Heart right ventricle (tissue), 16 donors: ENCODE measurements at places on chromosomes 11 and 22.

DNA sequence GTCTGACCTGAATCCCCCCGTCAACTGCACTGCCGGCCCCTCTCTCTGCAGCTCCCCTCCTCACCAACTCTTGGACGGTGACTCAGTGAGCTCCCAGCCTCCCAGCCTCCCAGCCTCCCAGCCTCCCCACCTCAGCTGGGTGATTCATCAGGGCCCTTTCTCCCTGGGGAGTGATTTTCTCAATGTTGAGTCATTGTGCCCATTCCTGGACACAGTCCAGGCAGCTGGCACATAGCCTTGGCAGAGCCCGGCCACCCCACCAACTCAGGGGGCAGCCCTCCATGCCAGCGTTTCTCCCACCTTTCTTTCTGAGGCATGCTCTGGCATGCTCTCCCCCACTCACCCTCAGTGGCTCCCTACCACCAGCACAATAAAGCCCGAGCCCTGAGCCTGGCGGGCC is 30.7 kb downstream of the PDE2A start:
- no peak for DNase-seq

DNA sequence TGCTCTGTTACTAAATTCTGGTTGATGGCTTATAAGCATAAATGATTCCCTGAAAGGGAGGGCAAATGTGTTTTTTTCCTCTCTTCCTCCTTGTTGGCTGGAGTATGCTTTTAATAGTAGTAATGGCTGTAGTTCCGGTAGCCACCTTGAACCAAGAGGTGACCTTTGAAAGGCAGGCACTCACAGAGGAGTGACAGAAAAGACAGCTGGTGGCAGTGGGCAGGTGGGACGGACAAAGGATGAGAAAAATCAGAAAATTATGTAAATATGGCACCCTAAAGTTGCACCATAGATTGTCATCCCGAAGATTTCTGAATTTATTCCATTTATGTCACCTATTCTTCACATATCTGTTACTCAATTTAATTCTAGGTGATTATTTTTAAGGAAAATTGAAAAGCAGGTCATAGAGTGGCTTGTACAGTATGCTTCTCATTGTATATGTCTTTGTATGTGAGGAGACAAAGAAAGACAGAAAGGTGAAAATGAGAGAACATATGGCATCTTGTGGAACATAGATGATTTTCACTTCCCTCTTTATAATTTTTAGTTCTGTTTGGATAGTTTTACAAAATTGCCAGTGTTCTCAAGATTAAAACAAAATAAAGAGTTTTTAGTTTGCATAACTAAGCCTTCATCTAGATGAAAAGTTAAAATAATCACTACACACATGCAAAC is 17.0 kb downstream of the CASP12 start:
- no peak for DNase-seq

GRCh38 chr11:2564008-2564530 is 119.3 kb downstream of the KCNQ1 start:
- DNase-seq = no peak

GRCh38 chr11:40388097-40388818 is 1071.2 kb downstream of the LRRC4C start:
- no peak for DNase-seq

GRCh38 chr11:77821349-77821851 is 456 bp downstream of the AAMDC start:
- no peak for DNase-seq

DNA sequence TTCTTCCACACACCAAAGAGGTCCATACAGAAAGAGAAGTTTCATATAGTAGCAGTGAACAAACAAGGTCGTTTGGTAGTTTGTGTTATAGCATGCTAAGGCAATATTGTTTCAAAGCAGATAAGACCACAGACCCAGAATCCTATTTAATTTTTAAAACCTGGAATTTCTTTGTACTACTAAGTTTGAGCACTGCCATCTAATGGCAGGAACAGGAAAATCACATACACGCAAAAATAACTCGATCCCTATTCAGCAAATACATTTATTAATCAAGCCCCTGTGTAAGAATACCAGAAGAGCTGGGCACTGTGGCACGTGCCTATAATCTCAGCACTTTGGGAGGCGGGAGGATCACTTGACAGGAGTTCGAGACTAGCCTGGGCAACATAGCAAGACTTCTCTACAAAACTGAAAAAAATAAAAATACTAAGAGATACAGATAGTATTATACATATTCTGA is 2.9 kb upstream of the BTBD10 start:
- no peak for DNase-seq

DNA sequence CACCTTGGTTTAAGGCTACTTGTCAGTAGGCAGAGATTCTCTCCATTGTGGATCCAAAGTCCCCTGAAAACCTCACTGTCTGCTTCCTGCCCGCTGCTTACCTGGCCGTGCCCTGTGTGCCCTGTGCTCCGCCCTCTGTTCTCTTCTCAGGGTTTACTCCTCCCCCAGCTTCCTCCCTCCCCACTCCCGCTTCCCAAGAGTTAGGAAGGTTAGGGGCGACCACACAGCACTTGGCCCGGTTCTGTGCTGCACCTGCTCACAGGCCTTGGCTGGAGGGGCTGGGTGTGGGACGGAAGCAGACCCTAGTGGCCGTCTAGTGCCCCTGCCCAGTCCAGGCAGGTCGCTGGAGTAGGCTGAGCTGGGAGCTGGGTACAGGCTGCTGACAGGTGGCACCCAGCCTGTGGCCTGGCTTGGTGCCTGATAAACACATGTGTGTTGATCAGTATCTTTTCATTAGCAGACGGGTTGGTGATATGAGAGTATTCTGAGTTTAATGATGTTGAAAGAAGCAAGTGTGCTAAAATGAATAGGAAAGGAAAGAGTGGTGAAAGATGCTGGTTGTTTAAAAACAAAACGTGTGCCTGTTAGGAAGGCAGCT is 40.5 kb downstream of the GRAMD4 start:
- DNase-seq = no peak

- DNase-seq = no peak
Observed at GRCh38 chr11:103946793-103947545, 89.5 kb upstream of the DDI1 start.

- no peak for DNase-seq
Observed at GRCh38 chr11:71466358-71466757, 13.4 kb downstream of the NADSYN1 start.

DNA sequence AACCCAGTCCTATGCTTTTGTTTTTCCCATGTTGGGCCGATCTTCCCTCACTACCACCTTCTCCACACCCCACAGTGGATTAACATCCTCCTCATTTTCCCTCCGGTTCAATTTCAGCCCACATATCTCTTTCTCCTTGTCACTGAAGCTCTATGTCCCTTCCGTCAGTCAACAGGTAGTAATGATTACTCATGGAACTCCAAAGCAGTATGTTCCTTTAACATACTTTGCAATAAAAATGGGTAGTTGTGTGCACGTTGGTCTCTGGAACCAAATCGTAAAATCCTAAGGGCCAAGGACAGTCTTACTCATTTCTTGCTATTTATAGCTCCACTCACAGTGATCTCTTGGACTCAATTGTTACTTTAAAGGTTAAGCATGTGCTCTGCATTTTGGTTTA is 20.2 kb downstream of the AMOTL1 start:
- DNase-seq = no peak

DNA sequence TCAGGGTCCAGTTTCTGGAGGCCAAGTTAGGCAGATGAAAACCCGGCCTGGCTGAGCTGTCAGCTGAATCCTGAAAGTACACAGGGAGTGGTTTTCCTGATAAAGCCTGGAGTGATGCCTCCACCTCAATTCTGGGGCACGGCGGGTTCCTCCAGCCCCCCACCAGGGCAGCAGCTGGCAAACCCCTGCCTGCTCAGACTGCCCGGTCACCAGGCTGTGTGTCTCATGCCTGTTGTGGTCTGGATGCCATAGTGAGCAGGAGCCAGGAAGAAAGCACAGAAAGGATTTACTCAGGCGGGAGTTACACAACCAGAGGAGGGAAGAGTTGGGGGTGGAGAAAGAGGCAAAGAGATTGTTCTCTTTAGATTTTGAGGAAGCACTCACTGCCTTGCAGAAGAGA is 119.9 kb upstream of the RASSF10 start:
- DNase-seq = peak; percentile 38

DNA sequence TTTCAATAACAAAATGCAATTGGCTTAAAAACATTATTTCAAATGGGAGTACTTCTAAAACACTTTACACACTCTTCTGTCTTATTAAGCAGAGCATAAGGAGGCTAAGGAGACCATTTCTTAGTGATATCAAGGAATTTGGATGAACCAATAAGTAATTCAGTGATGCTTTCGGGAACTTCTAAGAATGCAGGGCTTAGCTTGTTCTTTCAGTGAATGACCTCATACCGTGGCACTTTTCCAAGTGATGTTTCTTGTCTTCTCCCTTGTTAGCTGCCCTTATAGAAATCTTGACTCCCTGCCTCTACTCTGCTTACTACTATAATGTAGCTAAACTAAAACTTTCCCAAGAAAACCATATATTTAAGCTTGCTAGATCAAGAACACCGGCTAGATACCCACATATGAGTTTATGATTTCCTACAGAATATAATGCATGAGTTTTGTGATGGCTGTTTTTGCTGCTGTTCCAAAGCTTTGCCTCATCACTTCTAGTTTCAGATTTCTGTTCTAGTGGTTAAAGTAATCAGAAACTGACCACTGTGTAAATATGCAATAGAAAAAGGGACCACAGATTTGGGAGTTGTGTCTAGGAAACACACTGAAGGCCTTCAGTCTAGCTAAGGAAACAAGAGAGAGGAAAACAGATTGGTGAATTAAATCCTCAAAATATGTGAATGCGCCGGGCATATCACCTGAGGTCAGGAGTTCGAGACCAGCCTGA is 37.5 kb upstream of the STK33 start:
- no peak for DNase-seq

- no peak for DNase-seq
Observed at GRCh38 chr11:11252403-11252802, 100.6 kb downstream of the CSNK2A3 start.

DNA sequence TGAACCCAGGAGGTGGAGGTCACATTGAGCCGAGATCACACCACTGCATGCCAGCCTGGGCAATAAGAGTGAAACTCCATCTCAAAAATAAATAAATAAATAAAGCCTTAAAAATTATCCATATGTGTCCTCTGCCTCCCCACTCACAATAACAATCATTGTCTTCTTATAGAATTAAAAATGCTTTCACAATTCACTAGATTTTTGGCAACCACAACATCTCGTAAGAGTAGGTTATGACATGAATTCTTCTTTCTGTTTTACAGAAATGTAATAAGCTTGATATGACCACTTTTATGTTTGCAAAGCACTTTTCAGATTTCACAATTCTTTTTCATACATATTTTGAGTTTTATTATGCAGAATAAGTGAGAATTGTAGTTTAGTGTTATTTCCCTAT is 54.5 kb upstream of the HSPA8 start:
- no peak for DNase-seq

- no peak for DNase-seq
Observed at GRCh38 chr11:57752954-57753353, 1.3 kb upstream of the BTBD18 start.

DNA sequence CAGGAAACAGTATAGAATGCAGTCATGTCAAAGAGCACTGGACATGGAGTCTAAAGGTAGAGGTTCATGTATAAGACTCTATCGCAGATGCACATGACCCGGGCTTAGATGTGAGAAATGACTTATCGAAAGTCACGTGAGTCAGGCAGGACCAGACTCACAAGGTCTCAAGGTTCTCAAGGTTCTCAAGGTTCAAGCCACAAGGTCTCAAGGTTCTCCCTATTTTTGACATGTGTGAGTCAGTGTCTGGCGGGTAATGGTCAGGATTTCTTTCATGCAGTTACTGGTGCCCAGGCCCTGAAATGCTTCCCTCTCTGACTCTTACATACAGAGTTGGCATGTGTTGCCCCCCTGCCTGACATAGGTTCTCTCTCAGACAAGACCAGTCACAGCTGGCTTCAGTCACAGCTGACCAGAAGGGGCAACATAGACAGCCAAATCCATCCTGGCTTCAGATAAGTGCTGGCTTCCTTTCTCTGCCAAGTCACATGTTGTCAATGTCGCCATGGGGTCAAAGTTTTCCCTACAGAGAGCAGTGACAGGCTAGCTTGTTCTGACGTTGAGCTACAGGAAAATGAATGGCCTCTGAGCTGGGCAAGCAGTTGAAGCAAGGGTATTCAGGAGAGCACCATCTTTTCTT is 10.1 kb downstream of the CSRP3 start:
- peak; percentile 68 for DNase-seq

- DNase-seq = no peak
Observed at GRCh38 chr11:13040969-13041561, 31.9 kb downstream of the RASSF10 start.

- no peak for DNase-seq
Observed at GRCh38 chr11:70046089-70046488, 32.0 kb upstream of the ANO1 start.

DNA sequence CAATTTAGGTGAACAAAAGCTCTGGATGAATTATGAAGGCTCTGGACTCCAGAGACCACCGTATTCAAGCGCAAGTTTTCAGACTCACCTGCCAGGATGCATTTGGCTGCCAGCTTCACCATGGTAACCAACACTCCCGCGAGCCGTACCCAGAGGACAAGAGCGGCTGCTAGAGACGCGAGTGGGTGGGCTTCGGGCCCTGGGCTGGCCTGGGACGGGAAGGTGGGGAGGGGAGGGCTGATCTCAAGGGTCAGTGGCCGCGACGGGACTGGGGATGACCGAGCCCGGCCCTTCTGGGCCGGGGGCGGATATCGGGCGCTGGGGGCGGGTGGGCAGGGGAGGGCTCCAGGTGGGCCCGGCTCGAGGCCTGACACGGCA is 344 bp downstream of the IFT27 start:
- DNase-seq = peak; percentile 18

DNA sequence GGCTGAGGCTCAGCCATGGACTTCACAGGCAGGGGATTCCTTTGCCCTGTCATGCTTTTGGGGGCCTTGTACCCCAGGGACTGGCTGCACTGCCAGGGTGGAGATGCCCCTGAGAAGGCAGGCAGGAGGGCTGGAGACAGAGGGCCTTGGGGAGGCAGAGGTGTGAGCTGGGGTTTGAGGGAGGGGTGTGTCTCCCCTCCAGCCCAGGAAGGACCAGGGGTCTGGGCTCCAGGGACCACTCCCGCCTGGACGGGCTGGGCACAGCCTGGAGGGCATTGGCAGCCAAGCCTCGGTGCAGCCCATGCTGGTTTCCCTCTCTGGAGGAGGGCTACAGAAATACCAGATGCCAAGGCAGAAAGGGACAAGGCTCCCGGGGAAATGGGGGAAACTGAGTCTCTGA is 19.5 kb downstream of the OTUB1 start:
- DNase-seq = no peak

- DNase-seq = no peak
Observed at GRCh38 chr11:1501421-1502167, 15.0 kb upstream of the MOB2 start.
